Stimulated activated CD8-positive, alpha-beta memory T cell treated with anti-CD3 and anti-CD28 coated beads, Interleukin-15, amount 100 ng/mL, for 24 hours (primary cell): ENCODE measurements at places on chromosomes 7 and 10.

GRCh38 chr7:30001998-30002397, 12.4 kb upstream of the SCRN1 start:
- no peak for DNase-seq

- no peak for DNase-seq
Observed at GRCh38 chr7:37394158-37394557, 54.5 kb downstream of the ELMO1 start.

DNA sequence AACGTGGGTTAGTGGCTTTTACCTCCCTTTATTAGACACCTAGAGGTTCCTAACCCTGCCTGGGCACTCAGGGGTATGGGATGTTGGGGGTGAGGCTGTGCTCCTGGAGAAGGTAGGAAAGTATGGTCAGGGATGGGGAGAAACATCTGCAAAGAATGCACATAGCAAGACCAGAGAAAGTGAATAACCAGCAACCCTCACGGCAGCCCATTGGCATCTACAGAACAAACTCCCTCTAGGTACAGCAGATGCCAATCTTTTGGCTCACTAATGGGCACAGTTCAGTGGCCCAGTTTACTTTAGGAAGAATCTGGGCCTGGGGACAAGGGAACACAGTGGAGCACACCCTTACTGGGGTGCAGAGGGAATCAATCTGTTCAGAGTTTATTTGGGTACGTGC, 143.9 kb downstream of the JAZF1 start:
- no peak for DNase-seq

DNA sequence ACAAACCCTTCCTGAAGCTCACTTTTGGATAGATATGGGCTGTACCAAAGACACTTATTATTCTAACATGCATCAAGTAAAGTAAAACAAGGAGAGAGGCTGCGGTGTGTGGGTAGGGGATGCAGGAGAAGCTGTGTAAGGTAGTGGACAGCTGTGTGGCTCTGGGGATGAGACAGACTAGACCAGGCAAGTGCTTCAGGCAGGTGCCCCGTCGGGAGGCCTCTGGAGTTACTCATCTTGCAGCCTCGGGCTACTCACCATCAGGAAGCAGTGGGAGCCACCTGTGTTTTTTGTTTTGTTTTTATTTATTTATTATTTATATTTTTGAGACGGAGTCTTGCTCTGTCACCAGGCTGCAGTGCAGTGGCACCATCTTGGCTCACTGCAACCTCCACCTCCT, 49.3 kb upstream of the NCAPG2 start:
- DNase-seq = no peak

DNA sequence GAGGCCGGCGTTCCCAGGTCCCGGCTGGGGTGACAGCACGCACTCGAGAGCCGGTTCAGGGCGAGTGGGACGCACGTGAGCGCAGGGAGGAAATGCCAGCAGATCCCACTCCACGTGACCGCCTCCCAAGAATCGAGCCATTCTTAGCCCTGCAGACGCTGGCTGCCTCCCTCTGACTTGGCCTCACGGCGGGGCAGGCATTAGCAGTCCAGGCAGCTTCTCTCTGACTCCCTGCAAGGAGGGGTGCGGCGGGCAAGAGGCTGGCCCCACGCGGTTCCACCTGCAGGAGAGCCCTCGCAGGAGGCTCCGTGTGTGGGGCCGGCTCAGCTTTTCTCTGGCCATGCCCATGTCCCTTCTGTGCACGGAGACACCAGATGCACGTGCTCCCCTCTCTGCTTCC, 10.1 kb downstream of the GPR146 start:
- no peak for DNase-seq
